Activated effector memory CD4-positive, alpha-beta T cell treated with anti-CD3 and anti-CD28 coated beads, Interleukin-2, amount 50 U/mL, for 16 hours (primary cell): ENCODE measurements at places on chromosomes 6 and 20.

DNA sequence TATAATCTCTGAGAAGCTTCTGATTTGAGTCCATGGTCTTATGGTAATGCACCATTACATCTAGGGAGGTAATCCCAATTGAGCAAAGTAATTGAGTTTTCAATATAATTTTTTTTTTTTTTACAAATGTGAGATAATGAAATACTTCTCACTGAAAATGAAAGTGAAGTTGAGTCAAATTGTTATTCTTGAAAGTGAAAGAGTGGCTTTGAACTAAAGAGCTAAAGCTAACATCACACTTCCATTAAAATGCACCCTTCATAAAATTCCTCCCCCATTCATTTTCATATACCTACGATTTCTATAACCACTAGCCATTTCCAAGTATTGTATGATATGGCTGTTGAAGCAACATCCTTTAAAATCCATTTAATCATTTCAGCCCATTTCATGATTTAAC is 149.1 kb upstream of the IMPG1 start:
- no peak for DNase-seq

GRCh38 chr6:89954721-89955148 is 60.5 kb downstream of the GJA10 start:
- no peak for DNase-seq

DNA sequence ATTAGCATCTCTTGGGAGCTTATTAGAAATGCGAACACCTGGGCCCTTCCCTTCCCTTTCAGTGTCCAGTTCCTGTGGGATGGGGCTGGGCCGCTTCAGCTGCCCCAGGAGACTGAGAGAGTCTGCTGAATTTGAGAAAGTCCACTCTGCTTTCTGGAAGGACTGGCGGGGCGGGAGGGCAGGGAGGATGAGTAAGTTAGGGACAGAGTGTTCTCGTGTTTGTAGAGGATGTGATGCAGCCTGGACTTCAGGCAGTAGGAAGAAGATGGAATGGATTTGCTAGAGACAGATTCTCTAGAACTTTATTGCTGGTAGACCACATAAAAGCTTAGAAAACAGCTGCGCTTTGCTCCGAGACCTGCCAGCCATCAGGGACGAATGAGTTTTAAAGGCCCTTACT is 1.1 kb upstream of the TULP4 start:
- DNase-seq, result no peak

DNA sequence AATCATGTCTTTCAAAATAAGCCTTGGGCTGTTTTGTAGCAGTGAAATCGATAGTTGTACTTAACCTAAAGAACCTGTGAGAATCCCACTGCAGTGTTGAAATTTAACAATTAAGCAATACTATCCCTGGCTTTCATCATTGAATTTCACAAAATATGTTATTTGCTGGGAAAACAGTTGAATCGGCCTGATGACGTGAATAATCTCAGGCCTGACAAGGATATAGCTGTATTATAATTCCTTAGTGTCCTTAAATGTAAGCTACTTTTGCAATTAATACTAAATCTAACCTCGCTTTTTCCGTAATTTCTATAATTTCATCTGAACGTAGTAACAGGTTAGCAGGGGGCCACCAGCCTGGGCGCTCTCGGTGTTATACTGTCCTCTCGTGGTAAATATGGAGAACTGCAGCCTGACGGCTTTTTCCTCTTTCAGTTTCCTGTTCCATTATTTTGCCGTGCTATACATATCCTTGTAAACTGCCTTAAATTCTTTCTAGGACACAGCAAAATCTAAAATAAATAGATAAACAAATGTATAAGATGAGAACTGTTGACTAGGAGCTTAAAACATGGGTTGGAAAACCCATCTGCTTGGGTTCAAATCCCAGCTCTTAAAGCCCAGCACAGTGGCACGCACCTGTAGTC is 24.0 kb downstream of the MTFR2 start:
- DNase-seq, result peak; percentile 80

- no peak for DNase-seq
Measured at GRCh38 chr20:46713957-46714834, 4.7 kb downstream of the SLC2A10 start.

DNA sequence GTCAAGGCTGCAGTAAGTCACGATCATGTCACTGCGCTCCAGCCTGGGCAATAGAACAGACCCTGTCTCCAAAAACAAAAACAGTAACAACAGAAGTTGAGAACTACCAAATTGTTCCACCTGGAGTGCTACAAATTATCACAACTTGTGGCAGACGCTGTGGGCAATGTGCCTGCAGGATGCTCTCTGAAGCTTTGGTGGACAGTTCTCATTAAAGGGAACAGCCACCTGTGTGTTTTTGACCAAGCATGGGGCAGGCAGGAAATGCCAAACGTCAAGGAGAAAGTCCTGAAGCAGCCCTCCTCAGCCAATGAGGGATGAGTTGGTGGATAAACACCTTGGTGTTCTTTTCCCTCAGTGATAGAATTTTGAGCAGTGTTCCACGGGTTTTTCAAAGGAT is 15.8 kb downstream of the COX4I2 start:
- DNase-seq, result no peak

- DNase-seq, result peak; percentile 56
Measured at GRCh38 chr20:62051546-62052255, 14.0 kb downstream of the TAF4 start.

DNA sequence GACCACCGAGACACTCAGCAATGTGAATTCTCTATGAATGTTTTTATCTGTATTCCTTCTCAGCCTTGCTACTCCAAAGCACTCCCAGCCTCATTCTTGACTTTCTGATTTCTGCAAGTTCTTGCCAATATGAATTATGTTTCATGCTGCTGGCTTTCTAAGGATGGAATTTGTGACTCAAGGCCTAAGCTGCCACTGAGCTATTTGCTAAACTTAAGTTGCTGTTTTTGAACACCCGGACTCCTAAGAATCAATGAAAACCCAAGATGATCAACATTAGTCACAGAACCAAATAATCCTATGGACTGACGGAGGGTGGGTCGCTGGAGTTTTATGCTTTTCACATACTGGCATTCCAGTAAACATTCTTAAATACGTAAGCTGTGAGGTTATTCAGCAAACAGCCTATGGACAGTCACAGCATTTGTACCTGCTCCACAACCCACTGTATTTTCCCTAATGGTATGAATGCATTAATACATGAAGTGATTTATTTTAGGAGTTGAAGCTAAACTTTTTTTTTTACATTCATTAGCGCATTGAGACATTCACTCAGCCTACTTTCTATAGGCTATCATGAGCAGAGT is 8.2 kb upstream of the PXDC1 start:
- DNase-seq, result no peak

- peak; percentile 76 for DNase-seq
Measured at GRCh38 chr20:25984933-25985332, 288.3 kb upstream of the ZNF337 start.

DNA sequence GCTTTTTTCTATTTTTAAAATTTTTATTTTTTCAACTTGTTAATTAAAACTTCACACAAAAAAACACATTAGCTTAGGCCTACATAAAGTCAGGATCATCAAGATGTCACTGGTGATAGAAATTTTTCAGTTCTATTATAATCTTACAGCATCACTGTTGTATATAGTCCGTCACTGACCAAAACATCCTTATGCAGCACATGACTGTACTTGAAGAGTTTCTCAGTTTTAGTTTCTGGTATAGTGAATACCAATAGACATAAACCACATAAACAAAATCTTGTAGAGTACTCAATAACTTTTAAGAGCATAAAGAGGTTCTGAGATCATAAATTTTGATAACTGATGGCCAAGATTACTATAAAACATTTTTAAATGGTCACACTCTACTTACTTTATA is 71.8 kb downstream of the ASCC3 start:
- no peak for DNase-seq

DNA sequence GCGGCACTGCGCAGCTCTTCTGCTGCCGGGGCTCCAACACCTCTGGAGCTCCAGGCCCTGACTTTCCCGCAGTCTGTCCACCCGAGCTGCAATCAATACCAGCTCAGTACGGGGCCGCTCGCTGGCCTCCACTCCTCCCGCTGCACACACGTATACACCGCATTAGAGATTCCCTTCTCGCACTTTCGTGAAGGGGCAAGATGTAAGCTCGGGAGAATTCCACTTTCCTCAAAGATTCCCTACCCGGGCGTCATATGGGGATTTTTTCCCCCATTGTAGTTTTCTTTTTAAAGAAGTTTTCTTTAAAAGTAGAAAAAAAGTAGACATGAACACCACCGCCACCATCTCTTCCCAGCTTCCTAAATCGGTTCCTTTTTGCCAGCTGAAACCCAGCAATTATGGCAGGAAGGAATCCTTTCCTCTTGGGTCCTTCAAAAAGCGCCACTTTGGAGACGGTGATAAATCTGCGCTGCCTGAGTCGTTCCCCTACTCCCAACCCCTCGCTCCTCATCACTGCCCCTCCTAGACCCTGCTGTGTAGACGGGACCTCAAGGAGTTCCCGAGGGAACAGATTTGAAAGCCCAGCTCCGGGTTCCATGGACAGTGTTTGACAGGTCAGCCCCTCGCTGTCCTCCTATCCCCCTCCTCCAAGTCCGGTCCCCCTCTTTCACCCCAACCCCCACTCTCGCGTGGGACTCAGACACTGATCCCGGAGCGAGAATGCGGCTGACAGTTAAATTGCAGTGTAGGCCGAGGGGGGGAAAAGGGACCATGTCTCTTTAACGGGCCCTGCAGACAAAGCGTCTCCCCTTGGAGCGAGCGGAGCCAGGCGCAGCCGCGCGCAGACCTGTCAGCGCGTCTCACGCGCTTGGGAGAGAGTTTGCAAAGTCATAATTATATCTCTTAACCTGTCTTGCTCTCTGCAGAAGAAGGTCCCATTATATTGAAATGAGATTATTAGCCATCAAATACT is 39.5 kb downstream of the NCR2 start:
- no peak for DNase-seq

DNA sequence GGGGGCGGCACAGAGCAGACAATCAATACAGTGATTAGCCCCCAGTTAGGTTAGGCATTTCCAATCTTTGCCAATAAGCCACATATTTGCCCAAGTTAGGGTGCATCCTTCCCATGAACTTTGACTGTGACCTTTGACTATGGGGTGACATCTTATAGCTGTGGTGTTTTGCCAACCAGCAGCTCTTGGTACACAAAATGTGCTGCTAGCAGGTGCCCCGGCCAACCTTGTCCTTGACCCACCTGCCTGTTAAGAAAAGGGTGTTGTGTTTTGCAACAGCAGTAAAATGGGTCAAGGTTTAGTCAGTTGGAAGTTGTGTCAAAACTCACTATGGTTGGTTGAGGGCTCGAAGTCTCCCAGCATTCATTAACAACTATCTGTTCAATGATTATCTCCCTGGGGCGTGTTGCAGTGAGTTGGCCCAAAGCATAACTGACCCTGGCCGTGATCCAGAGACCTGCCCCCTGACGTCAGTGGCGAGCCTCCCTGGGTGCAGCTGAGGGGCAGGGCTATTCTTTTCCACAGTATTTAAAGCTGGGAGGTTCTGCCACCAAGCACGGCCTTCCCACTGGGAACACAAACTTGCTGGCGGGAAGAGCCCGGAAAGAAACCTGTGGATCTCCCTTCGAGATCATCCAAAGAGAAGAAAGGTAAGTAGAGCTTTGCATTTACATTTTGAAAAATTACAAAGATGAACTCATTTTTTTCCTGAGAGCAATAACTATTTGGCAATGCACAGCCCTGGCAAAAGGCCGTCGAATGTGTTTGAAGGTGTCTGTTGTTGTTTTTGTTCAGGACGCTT is at the start of gene PCK1:
PCK1 (plus strand) TSS at position 557 of the 802 bp plus-strand sequence. CDS start 302 bp downstream, outside the sequence.
- no peak for DNase-seq

DNA sequence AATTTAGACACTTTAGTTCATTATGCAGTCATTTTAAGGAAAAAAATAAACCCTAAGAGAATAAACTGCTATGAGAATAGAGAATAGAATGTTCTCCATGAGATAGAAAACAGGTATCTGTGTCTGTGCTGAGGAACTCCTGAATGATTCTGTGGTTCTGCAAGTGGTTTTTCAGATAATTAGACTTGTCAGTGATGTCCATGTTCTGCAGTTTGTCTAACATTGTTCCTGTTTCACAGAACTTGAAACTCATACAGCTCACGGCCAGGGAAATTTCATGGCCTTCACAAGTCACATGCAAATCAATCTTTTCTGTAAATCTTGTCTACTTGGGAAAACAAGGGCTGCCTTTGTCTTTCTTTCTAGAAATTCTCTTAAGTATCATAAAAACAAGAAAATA is 73.4 kb upstream of the HMGCLL1 start:
- DNase-seq, result no peak

DNA sequence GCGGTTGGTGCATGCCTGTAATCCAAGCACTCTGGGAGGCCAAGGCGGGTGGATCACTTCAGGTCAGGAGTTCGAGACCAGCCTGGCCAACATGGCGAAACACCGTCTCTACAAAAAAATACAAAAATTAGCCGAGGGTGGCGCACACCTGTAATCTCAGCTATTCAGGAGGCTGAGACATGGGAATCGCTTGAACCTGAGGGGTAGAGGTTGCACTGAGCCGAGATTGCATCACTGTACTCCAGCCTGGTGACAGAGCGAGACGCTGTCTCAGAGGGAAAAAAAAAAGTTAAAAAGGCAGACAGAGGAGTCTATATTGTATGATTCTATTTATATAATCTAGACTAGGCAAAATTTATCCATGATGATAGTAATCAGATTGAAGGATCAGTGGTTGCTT is 27.3 kb upstream of the PLCG1 start:
- no peak for DNase-seq

DNA sequence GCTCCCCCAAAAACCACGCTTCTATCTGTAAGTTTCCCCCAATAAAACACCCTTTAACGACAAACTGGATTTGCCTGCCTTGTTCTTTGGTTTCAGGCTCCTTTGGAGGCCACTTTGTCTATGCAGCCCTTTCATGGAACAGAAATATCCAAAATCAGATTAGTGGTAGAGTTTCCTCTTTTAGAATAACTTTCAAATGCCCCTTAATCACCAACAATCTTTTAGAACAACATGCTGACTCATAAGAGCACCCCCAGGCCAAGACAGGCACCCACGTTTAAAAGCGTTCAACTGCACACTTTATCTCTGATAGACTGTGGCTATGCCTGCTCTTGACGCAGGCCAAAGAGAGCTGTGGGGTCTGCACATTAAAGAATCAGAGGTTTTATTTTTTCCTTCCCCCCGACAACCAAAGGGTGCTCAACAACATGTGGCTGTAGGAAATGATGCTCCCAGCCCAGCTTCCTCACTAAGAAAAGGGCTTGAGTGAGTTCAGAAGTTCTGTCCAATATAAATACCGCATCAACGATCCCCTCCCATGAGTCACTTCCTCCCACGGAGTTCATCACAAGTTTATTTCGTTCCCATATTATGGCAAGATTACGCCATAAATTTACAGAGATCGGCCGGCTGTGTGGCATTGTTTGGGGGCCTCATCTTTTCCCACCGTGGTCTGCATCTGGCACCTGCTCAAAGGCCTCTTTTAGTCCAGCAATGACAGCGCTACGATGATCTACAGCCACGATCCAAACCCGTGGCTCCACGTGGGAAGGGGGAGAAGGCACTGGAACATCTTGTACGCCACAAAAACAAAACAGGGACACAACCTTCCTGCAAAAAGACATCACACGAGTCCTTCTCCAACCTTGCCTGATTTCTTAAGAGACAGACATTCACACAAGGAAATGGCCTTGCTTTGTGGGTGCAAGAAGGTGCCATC is 88.8 kb upstream of the NFATC2 start:
- peak; percentile 69 for DNase-seq

GRCh38 chr20:60104993-60105803 is 147.0 kb downstream of the CDH26 start:
- no peak for DNase-seq
